ENCODE measurements at places on chromosomes 3 and 15.

GRCh38 chr3:189863031-189863430, 231.8 kb downstream of the TP63 start:
- DNase-seq = no peak

- no peak for DNase-seq
Observed at GRCh38 chr3:52786330-52787215, 8.0 kb upstream of the ITIH3 start.

- no peak for DNase-seq
Observed at GRCh38 chr3:192881159-192881786, 36.4 kb downstream of the MB21D2 start.

GRCh38 chr3:64916192-64916798, 228.5 kb upstream of the ADAMTS9 start:
- no peak for DNase-seq

DNA sequence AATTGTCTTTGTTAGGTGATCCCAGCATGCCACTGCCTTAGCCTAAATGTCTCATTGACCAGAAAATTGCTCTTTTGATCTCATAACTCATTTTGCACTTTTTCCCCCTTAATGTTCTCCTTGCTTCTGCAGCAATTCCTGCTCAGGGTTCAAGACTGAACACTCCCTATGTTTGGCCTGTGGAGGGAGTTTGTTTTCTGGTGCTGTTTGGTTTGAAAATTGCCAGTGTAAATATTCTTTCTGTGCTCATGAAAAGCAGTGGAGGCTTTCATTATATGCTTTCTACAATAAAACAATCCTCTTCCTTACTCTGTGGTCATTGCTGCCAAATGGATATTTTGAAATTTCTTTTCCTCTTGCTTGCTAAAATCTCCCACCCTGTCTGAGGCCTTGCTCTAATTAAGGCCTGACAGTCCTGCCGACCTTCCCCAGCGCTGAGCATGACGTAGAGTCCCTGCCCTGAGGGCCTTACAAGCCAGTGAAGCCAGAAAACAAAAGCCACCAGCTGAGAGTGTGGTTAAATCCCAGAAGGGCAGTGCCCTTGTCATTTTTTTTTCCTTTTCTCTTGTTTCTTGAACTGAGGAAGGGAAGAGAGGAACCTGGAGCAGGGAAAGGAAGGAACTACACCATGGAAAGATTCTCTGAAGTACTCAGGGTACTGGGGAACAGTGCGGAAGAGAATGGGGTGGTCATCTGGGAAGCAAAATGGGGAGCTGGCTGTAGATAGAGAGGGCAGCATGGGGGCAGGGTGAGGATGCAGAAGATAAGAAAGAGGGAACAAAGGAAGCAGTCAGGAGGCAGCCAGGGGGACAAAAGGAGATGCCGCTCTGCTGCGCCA, 24.8 kb downstream of the ZBTB38 start:
- no peak for DNase-seq

DNA sequence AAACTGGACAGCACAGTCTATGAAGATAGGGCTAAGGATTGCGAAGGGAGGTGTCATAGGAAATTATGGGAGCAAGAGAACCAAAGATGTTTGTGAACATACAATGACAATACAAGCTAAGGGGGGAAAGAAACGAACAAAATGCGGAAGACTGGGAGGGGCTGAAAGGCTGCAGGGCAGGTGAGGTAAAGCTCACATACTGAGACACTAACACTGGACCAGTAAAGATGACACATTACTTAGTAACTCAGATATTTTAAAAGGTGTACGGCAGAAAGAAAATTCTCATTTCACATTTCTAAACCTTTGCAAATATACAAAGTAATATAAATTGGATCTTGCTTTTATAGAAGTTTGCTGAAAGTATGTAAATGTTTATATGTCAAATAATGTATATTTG, 10.1 kb downstream of the CLDND1 start:
- no peak for DNase-seq

DNA sequence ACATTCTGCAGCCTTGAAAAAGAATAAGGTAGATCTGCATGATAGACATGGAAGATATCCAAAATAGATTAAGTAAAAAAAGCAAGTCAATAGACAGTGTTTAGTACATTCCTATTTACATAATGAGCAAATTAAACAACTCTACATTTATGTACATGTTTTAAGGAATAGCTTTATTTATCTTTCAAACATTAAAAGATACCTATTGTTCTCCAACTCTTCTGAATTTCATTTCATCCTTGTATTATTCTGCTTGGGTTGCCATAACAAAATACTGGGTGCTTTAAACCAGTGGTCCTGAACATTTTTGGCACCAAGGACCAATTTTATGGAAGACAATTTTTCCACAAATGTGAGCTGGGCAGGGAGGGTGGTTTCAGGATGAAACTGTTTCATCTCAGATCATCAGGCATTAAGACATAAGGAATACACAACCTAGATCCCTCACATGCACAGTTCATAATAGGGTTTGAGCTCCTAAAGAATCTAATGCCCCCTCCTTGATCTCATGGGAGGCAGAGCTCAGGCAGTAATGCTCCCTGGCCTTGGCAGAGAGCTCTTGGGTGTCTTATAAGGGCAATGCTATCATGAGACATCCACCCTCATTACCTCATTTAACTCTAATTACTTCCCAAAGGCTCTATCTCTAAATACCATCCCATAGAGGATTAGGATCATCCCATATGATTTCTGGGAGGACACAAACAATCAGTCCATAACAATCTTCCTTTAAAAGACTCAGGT, 6.8 kb upstream of the KATNBL1 start:
- no peak for DNase-seq

- DNase-seq = no peak
Observed at GRCh38 chr15:78063970-78064385, 13.5 kb downstream of the TBC1D2B start.

DNA sequence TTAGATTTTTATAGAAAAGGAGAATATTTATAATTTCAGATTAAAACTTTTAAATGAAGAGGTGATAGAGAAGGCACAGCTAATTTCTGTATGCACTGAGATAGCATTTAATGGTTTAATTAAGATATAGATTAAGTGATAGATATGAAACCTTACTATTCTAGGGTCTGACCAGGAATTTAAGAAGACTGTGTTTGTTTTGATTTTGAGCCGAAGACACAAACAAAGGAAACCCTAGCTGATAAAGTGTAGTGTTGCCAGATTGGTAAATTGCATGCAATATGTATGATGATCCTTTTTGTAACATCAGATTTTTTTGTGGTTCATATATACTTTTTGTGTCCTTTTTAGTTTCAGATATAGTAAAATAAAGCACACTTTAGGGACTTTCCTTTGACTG, 141.8 kb downstream of the ZPLD1 start:
- DNase-seq = no peak

- no peak for DNase-seq
Observed at GRCh38 chr15:64522226-64522823, 61.9 kb downstream of the ZNF609 start.

DNA sequence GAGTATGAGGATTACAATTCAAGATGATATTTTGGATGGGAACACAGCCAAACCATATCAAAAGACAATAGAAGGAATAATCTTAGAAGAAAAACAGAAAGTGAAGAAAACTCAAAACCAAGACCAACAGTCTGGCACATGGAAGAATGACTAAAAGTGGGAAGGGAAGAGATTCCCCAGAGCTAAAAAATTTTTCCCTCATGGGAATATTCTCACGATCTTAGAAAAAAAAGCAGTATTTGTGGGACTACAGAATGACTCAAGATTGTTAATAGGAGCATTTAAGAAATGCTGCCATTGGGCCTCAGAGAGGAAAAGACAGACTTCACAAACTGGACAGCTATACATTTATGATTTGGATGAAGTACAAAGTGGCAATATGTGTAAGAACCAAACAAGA, 18.3 kb downstream of the OSTN start:
- no peak for DNase-seq

DNA sequence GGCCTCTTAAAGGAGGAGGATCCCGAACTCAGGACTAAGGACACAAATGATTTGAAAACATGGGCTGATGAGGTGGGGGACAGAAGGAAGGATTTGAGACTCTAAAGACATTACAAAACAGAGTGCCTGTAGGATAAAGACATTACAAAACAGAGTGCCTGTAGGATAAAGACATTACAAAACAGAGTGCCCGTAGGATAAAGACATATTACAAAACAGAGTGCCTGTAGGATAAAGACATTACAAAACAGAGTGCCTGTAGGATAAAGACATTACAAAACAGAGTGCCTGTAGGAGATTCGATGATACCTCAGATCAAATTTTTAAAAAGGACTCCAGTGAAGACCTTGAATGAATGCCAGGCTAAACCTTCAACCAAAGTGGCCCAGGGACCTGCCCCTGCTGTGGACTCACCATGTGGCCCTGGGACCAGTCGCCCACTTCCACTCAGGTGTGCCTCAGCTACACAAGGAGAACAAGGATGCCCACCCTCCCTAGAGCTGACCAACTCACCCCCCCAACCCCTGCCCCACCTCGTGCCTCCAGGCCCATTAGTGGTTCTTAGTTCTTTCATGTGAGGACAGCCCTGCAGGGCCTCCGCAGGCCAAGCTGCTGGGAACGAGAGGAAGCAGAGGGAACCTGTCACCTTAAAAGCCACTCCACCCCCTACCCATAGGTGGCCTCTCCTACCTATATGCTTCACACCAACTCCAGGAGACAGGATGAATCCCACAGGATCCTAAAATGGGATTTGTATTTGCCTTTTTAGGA, 59.8 kb downstream of the SH3BP5 start:
- DNase-seq = no peak

DNA sequence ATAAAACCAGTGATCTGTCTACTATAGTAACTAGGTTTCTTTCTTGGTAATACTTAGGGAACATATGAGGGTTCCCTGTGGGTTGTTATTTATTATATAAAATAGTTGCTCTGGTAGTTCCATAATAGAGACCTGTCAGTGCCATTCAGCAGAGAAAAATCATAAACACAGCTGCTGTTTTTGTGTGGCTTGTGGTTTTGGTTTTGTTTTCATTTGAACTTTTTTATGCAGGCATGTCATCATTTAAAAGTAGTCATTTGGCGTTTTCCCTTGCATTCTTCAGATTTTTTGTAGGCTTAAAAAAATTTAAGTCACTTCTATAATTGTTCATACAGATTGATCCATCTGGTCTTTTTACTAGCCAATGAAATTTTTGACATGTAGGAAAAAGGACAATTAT, 47.9 kb downstream of the PIK3CA start:
- DNase-seq = no peak

All from CD4-positive, alpha-beta T cell (primary cell).